Activated T-cell treated with anti-CD3 and anti-CD28 coated beads, Interleukin-2, amount 50 U/mL, for 1 hour (primary cell): ENCODE measurements at places on chromosomes 11 and 22.

- DNase-seq: no peak
Measured at GRCh38 chr11:86932259-86932585, 23.0 kb downstream of the FZD4 start.

- DNase-seq: no peak
Measured at GRCh38 chr11:96223083-96223482, 119.9 kb downstream of the MAML2 start.

DNA sequence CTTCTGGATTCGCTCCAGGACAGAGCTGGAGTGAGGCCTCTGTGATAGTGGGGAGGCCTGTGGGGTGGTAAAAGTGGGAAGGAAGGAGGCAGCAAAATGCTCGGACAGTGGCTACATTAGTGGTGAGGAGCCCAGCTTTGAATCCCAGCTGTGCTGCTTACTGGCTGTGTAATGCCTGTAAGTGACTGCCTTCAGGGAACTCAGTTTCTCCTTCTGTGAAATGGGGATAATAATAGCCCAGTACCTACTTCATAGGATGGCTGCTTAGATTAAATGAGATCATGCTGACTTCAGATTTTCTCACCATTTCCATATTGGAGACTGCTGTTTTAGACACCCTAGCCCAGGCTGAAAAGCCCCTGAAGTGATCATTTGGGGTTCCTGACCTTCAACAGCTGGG lies 8.4 kb upstream of the ALX4 start:
- no peak for DNase-seq

GRCh38 chr22:23394525-23395326 lies 185.4 kb downstream of the IGLL1 start:
- no peak for DNase-seq

- no peak for DNase-seq
Measured at GRCh38 chr11:68038226-68038717, 553 bp upstream of the TCIRG1 start.

- DNase-seq: no peak
Measured at GRCh38 chr11:12827929-12828812, 153.9 kb downstream of the TEAD1 start.

DNA sequence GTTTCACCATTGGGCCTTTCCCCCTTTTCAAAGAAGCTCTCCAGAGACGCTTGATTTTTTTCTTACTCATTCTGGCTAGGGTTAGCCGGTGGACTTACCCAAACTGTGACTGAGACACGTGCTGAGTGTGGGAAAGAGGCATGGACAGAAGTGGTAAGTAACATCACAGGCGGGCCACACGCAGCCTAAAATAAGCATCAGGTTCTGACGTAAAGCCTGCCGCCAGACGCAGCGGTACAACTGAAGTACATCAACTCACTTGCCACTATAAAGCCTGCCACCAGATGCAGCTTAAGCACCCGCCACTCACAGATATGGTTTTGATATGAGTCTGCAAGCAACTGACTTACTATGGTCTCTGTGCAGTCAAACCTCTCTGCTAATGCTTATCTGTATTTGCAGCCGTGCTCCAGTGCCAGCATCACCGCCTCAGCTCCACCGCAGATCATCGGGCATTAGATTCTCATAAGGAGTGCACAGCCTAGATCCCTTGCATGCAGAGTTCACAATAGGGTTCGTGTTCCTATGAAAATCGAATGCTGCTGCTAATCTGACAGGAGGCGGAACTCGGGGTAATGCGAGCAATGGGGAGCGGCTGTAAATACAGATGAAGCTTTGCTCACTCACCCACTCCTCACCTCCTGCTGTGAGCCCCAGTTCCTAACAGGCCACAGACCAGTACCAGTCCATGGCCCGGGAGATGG lies 58.8 kb downstream of the PHF21B start:
- DNase-seq: no peak

DNA sequence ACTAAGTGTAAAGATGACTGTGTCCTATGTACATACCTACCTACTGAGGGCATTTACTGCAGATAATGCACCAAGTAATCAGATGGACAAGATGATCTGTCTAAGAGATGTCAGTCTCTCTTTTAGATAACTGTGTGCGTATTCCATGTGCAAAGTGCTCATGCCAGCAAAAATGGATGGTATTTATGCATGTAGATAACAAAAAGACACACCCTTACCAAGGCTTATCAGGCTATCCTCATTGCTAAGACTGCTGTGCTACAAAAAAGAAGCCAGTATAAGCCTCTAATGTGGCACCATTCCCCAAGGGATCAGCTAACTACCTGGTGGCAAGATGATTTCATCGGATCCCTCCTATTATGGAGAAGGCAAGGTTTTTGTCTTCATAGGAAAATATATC lies 34.3 kb upstream of the CD44 start:
- DNase-seq: no peak

- DNase-seq: peak; percentile 52
Measured at GRCh38 chr22:49934160-49934890, 15.9 kb downstream of the CRELD2 start.

GRCh38 chr11:130737866-130738431 lies 178.3 kb downstream of the SNX19 start:
- DNase-seq: no peak

GRCh38 chr22:26648528-26649388 lies 8.6 kb upstream of the MIAT start:
- DNase-seq: no peak

DNA sequence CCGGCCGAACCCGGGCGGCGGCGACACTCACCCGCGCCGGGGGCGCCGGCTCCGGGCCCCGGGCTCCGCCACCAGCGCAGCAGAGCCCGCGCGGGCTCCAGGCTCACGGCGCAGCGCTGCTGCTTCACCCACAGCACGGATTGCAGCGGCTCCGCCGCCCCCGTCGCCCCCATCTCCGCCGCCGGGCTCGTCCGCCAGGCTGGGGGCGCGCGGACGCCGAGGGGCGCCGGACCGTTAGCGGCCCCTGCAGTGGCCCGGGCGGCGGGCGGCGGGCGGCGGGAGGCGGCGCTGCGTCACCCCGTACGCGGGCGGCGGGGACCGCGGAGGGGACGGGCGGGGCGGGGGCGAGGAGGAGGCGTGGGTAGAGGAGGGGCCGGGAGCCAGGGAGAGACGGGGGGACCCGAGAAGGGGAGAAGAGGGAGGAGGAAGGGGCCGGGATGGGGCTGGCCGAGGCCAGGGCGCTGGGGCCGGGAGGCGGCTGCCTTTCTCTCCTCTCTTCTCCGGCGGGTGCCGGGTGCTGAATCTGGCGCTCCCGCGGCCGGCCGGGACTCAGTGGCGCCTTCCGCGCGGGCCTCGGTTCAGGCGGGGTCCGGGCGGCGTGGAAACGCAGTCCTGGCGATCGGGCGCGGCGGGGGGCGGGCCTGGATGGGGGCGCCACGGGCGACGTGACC lies at the start of gene CERK:
Gene CERK, minus strand, starts transcription at position 277 of the 671 bp plus-strand sequence. Its CDS starts 104 bp downstream, at position 173.
- DNase-seq: peak; percentile 82

- no peak for DNase-seq
Measured at GRCh38 chr22:38921120-38921519, 36.3 kb upstream of the APOBEC3A start.

DNA sequence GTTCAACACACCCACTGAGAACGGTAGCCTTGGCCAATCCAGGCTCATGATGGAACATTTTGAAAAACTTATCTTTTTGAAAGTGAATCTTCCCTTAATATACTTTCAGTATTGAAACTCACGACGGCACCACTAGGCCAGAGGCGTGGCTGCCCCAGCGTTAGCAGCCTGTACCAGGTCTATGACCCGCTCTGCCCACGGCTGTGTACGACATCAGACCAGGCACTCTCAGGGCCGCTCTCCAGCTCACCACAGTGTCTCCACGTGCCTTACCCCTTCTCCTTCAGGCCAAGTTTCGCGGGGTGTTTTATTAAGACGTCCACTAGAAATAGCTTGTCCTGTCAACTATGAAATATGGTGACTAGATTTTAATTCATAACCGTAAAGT lies 31.2 kb downstream of the ALG12 start:
- no peak for DNase-seq

DNA sequence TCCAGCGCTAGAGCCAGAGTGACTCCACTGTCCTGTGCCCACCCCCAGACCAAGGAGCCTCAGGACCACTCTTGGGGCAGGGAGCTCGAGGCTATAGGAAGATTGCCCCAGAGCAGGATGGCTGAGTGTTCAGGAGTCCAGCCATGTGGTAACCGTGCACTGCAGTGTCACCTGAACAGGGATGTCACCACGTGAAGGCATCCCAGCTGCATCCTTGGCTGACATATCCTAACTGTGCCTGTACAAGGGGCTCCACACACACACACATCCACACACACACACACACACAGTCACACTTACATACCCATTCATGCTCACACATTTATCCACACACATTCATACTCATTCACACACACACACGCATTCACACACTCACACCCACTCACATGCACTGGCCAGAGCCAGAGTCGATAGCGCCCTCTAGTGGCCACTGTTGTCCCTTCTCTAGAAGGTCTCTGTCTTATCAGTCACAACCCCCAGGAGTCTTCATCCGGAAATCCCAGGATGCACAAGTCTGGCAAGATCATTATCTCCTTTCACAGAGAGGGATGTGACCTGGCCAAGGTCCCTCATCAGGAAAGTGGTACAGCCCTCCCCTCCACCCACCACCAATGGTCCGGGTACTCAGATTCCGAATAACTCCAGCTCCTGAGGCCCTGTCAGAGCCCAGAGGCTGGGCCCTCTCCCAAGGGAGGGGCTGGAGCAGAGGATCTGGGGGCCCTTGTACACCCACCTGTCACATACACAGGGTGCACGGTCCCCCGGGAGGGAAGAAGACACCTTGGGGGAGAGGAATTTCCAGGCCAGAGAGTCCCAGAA lies 55.1 kb downstream of the IGLL5 start:
- peak; percentile 67 for DNase-seq

- no peak for DNase-seq
Measured at GRCh38 chr11:115996808-115997188, 492.6 kb upstream of the CADM1 start.

- peak; percentile 62 for DNase-seq
Measured at GRCh38 chr22:42283278-42284201, 13.1 kb upstream of the TCF20 start.

DNA sequence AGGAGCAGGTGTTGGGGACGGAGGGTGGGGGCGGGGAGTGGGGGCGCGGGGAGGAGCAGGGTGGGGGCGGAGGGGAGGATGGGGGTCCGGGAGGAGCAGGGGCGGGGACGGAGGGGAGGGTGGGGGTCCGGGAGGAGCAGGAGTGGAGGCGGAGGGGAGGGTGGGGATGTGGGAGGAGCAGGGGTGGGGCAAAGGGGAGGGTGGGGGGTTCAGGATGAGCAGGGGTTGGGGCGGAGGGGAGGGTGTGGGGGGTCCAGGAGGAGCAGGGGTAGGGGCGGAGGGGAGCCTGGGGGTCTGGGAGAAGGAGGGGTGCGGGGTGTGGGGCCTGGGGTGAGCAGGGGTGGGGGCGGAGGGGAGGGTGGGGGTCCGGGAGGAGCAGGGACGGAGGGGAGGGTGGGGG lies 17.1 kb downstream of the CRELD2 start:
- DNase-seq: peak; percentile 39

GRCh38 chr11:2741377-2742131 lies 41.8 kb upstream of the KCNQ1OT1 start:
- DNase-seq: no peak

GRCh38 chr11:71399341-71399740 lies 48.9 kb downstream of the DHCR7 start:
- DNase-seq: no peak

DNA sequence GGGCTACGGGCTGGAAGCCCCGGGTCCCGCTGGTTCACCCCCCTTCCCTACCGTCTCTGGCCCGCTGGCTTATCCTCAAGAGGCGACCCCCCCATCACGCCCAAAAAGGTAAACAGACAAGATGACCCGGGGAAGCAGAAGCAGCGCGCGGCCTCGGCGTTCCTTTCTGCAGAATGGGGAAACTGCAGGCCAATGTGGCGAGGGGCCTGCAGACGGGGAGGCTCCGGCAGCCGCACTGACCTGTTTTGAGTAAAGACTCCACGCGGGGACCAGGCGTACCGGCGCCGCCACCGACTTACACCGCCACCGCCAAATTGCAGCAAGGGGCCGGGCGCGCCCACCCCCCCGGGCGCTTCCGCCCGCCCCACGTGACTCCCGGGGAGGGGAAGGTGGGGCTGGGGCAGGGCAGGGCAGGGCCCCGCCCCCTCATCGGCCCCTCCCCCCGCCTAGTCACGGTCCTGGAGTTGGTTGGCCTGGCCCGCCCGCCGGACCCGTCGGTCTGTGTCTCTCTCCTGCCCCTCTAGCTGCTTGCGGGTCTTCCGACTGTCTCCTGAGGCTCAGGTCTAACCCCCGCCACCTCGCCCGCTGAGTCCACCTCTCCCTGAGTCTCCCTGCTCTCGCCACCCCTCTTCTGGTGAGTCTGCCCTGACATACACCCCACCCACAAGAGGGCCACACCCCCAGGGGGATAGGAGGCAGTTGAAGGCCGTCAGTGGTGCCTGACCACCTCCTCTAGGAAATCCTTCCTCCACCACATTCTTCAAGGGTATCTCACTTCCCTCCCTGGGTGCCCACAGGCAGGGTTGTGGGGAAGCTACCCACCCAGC lies at the start of gene ARAP1:
Gene ARAP1, minus strand, starts transcription at position 321 of the 827 bp plus-strand sequence. CDS start 25,280 bp downstream, outside the sequence.
- DNase-seq: peak; percentile 83

DNA sequence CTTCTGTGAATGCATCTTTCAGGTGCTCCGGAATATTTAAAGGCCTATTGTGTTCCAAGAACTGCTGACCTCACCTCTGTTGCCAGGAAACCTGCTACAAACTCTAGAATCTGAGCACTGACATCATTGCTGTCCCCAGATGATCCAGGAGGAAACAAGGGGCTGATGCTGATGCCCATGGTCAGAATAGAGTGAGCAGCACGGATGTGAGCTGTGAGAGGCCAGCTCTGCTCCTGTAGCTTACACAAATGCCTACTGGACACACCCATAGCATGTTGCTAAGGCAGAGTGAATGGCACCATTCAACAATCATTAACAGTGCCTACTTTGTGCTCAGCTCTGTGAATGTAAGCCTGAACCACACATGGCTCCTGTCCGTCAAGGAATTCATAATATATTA lies 276.7 kb upstream of the API5 start:
- DNase-seq: no peak
